ENCODE measurements at places on chromosomes 6 and 20. TPM values are rescaled to one million over a fixed set of nuclear protein-coding genes. Genes with fewer than 3 reads are reported as not detected.

Gene MYO6
- 29.4 TPM for total RNA-seq

Gene SEMG1
- total RNA-seq, result not detected

Gene PROKR2
- total RNA-seq, result not detected

Gene OPRL1
- 1.0 TPM for total RNA-seq

Measured in sciatic nerve (tissue), 2 donors.